ENCODE measurements at places on chromosomes 16 and 17. TPM values are rescaled to one million over a fixed set of nuclear protein-coding genes. Genes with fewer than 3 reads are reported as not detected.

NPW gene
- total RNA-seq = 1.1 TPM

KRT33A gene
- not detected for total RNA-seq

SLC12A3 gene
- not detected for total RNA-seq

BEAN1 gene
- 0.36 TPM for total RNA-seq

SHCBP1 gene
- total RNA-seq = 0.48 TPM

ZNF821 gene
- 14.1 TPM for total RNA-seq

STH gene
- total RNA-seq = not detected

IFI35 gene
- 32.9 TPM for total RNA-seq

CIITA gene
- total RNA-seq = 10.8 TPM

TEDC2 gene
- 1.4 TPM for total RNA-seq

FBF1 gene
- 7.5 TPM for total RNA-seq

SLC16A13 gene
- 2.8 TPM for total RNA-seq

KRTAP2-3 gene
- total RNA-seq = not detected

BAHCC1 gene
- total RNA-seq = 14.2 TPM

TMEM114 gene
- not detected for total RNA-seq

GALK1 gene
- 28.8 TPM for total RNA-seq

MYH2 gene
- not detected for total RNA-seq

PARN gene
- total RNA-seq = 29.0 TPM

HASPIN gene
- total RNA-seq = not detected
